ENCODE measurements at places on chromosomes 1 and 21.

DNA sequence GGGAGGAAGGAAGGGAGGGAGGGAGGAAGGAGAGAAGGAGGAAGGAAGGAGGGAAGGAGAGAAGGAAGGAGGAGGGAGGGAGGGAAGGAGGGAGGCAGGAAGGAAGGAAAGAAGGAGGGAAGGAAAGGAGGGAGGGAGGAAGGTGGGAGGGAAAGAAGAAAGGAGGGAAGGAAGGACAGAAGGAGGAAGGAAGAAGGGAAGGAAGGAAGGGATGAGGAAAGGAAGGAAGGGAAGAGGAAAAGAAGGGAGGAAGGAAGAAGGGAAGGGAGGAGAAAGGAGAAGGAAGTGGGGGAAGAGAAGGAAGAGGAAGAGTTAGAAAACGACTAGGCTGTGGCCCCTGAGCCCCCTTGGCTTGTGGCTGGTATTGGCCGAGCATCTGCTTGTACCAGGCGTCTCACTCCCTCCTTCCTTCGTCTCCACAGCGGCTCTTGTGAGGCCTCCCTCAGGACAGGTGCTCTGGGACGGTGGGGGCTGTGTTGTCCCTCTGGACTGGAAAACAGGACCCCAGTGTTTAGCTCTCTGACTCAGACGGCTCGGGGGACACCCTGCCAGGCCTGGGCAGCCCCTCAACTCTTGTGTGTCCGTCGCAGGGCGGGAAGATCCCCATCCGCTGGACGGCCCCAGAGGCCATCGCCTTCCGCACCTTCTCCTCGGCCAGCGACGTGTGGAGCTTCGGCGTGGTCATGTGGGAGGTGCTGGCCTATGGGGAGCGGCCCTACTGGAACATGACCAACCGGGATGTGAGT is 36.2 kb upstream of the C1QA start:
- DNase-seq: no peak

DNA sequence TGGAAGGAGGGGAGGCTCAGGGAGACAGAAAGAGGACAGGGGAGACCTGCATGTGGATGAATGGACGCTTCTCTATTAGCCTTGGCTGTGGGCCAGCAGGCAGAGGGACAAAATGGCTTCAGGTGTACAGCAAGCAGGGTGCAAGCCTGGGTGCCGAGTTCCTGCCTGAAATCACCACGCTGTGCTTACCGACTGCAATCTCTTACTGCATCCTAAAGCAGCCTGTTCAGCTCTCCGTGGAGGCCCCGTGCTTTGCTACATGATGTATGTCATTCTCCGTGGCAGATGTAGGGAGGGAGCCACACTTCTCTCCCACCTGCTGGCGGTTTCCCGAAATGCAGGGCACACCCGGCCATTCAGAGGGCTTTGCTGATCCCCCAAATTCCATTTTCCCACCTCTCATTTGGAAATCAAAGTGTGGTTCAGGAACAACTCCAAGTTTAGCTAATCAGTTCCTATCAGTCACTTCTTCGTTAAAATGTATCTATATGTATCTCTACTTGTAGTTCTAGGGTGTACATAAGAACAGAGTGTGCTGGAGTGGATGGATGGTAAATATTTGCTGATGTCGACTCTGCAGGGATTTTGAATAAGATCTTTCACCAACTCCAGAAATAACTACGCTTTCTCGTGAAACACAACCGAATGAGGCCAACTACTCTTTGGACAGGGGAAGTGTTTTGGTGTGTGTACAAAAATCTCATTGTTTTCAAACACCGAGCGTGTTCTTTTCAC is 122.3 kb upstream of the BACE2 start:
- no peak for DNase-seq

DNA sequence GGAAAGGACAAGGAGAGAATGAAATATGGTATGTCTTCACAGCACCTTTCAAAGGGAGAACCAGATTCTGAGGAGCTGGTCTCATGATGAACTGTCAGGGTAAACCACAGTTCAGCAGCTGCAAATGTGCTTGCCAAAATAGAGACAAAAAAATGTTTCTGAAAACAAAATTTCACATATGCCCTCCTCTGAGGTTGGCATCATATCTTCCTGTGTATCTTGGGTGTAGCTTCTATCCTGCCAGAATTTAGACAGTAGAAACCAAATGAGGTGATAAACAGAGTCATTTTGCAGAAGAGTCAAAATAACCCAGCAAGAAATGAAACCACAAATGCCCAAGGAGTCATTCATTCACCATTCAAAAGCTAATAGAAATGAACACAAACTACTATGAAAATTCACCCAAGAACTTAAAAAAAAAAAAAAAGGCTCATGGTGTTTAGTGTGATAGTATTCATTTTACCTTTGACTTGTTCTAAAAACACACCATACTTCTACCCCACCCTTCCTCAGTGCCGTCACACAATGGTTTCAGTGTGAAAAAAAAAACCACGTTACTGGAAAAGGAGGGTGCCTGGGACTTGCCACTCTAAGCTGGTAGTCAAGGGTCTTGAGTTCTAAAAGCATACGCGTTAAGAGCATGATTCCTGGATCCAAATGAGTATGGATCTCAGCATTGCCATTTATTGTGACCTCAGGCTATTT is 18.5 kb downstream of the SELL start:
- no peak for DNase-seq

DNA sequence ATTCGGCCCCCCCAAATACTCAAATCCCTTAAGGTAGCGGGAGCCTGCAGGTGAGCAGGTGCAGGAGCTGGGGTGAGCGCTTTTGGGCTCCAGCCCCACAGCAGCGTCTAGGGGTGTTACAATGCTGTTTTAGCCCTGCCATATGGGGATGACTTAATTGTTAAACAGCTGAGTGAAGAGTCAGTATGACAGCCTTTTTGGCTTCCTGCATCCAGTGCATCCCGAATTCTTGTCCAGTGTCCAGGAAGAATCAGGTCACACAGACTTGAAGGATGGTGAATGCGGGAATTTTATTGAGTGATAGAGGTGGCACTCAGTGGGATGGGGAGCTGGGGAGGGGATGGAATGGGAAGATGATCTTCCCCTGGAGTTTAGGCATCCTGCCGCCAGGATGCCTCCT is 30.4 kb upstream of the HHAT start:
- no peak for DNase-seq

DNA sequence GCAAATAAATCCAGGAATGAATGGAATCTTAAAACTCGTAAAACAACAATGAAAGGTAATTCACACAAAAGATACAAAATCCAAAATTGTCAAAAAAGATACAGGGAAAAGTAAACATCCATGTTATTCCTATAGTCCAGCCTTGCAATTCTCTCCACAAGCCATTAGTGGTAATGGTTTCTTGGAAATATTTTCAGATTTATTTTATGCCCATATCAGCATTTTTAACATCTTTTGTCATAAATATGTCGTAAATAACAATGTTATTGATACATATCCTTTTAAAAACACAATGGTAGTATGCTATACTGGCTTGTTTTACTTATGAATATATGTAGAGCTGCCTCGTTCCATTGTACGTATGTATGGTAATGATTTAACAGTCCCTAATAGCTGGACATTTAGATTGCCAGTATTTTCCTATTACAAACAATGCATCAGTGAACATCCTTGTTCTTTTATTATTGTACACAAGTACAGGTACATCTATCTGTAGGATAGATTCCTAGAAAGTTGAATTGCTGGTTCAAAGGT is 30.6 kb downstream of the DNTTIP2 start:
- DNase-seq: no peak

GRCh38 chr1:193697115-193697762 is 510.8 kb upstream of the B3GALT2 start:
- no peak for DNase-seq

- DNase-seq: no peak
Observed at GRCh38 chr1:18798946-18799345, 60.5 kb downstream of the TAS1R2 start.

- no peak for DNase-seq
Observed at GRCh38 chr21:27265949-27266348, 299.1 kb upstream of the ADAMTS5 start.

GRCh38 chr1:92461364-92462097 is 25.2 kb downstream of the GFI1 start:
- no peak for DNase-seq

DNA sequence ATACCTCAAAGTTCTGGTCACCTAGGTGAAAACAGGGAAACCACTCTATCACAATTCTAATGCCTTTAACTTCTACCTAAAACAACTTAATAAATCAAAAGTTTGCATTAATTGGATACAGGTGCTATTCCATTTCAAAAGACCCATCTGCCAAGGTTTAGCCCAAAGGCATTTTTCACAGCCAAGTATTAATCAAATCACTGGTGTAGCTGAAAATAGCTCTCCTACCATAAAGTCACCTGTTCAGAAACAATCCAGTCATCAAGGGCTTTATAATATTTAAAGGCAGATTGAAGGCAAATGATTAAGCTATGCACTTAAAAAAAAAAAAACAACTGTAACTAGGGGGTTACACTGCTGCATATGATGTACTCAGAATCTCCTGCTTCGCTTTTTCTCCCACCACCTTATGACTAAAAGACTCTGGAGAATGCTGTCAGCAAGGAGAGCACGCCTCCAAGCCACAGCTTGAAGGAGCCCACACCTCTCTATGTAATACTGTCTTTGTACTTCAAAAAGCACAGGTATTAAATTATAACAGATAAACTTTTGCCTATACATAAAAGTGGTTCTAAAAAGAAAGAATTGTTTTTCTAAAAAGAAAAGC is 20.5 kb downstream of the KIAA0319L start:
- DNase-seq: no peak

GRCh38 chr1:213683529-213683928 is 304.2 kb upstream of the PROX1 start:
- DNase-seq: no peak

Measured in fibroblast of skin of right quadriceps (primary cell).